ENCODE measurements at places on chromosomes 1 and 21.

DNA sequence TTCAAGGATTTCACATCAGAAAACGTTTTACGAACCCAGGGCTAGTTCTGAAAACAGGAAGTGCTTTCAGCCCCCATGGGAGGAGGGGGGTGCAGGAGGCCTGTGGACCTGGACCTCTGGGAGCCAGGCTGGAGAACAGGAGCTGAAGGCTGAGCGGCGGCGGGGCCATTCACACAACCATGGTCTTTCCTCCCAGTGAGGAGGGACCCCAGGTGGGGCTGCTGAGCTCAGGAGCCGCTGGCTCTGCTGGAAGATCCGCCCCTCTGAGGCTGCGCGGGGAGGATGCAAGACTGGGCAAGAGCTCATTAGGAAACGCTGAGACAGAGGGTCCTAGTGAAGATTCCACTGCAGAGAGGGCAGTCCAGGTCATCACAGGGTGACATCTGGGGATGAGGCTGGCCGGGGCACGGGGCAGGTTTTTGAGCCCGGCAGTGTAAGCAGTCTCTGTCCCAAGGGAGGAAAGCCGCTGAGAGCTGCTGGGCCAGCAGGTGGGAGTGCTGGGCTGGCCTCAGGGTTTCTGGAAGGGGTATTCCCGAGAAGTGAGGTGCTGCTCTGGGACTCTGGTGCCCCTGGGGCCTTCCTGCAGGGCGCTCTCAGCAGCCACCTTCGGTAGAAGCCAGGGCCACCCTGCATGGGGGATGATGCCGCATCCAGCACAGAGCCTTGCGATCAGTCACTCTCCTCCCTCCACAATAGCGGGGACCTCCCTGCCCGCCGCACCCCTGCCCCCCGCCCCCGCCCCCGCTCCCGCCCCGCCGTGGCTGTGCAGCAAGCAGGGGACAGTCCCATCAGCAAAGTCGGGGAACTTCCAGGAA, 7.5 kb downstream of the MX2 start:
- DNase-seq: peak; percentile 23

DNA sequence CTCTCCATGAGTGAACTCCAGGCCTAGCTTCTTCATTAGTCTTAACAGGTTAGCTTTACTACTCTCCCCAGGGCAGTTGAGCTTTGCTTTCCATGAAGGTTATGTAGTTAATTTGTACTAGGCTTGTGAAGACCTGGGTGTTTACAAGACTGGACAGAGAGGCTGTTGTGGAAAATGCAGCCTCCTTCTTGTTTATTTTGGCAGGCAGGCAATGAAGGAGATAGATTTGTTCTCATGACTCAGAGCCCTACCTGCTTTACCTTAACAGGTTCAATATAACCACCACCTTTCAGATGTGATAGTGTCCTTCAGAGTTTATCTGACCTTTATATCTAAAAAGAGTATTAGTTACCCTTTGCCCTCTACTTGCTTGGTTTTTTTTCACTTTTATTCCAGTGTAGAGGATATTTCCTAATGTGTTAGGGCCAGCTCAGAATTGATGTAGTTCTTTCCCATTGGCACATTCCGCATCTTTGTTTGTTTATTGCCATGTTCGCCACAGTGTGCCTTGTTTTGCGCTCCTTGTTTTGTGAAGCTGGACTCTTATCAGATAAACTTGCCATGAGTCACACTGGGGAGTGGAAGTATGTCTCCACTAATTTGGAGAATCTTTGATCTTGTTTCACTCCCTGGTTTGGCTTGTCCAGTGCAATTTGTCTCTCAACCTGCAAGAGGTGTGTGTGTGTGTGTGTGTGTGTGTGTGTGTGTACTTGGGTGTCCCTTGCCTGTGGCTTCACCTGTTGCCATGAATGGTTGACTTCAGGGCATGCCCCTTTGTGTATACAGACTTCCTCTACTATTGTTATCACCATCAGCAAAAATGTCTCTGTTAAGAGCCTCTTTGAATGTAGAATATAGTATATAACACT, 87.4 kb upstream of the MACF1 start:
- no peak for DNase-seq

DNA sequence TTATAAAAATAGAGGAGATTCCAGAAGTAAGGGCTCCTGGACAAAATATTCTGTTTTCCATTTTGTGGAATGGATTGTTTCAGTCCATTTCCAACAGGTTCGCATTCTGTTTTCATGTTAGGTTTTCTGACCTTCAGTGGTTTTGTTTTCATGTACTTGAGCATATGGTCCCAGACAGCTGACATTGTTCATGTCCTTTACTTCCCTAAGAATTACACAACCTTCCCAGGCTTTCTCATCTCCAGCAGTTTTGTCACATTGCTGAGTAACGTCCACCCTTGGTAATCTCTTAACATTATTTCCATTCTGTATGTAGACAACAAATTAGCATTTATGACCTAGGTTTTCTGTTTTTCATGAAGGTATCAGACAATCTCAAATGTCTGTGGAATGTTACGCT, 21.0 kb upstream of the ERRFI1 start:
- no peak for DNase-seq

- DNase-seq: no peak
Measured at GRCh38 chr21:17101696-17102095, 411.1 kb upstream of the CXADR start.

GRCh38 chr1:182781841-182782586, 7.6 kb upstream of the NPL start:
- DNase-seq: peak; percentile 54

DNA sequence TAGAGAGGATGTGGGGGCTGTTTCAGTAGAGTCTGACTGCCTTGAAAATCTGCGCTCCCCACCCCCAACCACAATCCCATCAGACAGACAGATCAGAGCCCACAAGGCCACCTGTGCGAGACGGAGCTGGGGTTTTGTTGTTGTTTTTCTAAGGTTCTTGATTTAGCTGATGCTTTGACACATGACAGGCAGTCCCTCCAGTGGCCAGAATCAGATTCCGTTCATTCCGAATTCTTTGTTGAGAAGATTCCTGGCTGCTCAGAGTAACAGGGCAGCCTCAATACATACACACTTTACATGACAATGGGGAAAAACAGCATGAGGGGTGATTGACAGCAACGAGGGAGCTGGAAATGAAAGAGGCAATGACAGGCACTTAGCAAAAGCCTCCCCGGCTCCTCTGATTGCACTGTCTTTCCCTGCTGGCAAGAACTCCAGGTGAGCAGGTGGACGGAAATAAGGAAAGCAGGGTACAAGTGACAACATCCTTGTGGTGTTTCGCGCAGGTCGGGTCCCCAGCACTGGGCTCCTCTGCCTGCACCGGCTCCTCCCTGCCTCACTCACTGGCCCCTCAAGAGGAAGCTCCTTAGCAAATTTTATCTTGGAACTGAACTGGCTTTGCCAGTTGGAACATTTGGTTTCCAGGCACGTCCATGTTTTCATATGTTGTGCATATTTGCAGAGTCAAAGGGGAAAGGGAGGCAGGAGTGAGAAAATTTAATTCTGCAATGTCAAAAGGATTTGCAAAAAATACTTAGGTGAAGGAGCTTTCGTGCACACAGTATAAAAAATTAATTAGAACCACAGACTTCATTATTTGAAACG, 148.7 kb downstream of the PGBD5 start:
- no peak for DNase-seq

GRCh38 chr1:59564192-59564891, 250.4 kb upstream of the HOOK1 start:
- DNase-seq: no peak

GRCh38 chr1:46757956-46758528, 39.1 kb upstream of the EFCAB14 start:
- no peak for DNase-seq

DNA sequence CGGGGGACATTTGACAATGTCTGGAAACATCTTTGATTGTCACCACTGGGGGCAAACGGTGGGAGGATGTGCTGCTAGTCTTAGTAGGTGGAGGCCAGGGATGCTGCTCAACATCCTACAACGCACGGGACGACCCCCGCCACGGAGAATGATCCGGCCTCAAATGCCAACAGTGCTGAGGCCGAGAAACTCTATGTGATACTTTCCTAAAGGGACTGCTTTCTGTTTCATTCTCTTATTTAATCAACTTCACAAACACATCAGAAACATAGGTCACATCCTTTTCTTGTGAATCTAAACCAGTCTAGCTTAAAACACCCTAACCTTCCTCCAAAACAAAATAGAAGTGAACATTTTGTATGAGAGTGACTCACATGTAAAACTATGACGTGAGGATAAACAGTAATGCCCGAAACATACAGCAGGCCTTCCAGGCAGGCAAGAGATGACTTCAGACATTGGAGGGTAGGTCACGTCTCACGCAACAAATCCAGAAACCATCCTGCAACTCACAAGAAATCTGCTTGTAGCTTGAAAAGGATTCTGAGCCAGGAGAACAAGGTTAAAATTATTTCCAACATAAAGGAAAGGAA, 37.2 kb upstream of the ETS2 start:
- peak; percentile 31 for DNase-seq

- no peak for DNase-seq
Measured at GRCh38 chr1:193184776-193185175, 1.6 kb downstream of the B3GALT2 start.

DNA sequence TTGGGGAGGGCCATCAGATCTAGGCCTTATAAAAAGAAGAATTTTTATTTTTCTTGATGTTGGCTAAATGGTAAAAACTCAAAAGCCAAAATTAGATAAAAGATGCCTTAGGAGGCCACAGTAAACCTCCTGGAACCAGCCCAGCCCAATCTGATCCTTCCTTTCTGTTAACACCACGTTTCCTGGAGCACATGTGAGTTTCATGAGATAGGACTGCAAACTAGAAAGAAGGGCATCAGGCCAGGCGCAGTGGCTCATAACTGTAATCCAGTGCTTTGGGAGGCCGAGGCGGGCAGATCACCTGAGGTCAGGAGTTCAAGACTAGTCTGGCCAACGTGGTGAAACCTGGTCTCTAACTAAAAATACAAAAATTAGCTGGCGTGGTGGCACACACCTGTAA, 6.7 kb downstream of the HSF2BP start:
- no peak for DNase-seq

DNA sequence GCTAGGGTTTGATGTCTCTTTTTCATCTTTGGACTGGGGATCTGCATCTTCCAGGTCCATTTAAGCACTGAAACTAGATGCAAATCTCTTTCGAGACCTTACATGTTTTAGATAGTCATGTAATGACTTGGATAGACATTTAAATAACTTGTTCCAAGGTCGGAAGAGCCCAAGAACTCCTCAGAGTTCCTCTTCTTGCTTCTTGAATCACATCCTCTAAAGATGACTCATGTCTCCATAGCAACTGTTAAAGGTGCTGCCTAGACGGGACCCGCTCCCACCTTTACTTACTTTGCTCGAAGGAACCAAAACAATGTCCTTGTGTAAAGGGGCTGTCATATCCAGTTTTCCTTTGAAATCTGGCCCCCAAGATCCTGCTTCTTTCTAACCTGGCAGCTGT, 130.0 kb downstream of the EDEM3 start:
- DNase-seq: no peak

DNA sequence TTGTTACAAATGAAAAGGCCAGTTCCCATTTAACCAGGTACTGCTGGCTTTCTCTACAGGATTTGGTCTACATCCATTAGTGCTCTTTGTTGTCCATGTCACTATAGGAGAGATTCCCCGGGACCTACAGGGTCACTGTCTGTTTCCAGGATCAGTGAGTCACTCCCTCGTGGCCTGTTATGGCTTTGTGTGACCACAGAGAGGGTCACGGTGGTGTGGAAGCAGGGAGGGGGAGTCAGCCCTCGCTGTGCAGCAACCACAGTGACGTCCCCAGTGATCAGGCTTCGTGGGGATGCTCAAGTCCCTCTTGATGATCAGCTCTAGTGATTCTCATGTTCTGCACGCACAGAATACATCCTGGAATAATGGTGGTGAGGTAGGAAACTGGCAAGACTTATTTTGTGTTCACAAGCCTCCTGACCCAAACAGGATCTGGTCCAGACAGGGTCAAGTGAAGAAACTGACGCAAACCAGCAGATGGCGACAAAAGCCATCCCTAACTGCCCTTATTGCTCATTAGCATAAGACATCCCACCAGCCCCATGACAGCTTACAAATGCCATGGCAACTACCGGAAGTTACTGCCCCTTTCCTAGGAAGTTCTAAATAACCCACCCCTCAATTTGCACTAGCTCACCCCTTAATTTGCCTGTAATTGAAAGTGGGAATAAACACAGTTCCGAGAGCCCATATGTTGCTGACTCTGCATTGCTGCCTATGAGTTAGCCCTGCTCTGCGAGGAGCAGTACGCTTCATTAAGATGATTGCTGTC, 98.5 kb downstream of the DISC1 start:
- no peak for DNase-seq

GRCh38 chr1:25649505-25650288, 33.1 kb downstream of the MAN1C1 start:
- DNase-seq: no peak

- no peak for DNase-seq
Measured at GRCh38 chr1:221834698-221835513, 93.0 kb upstream of the DUSP10 start.

DNA sequence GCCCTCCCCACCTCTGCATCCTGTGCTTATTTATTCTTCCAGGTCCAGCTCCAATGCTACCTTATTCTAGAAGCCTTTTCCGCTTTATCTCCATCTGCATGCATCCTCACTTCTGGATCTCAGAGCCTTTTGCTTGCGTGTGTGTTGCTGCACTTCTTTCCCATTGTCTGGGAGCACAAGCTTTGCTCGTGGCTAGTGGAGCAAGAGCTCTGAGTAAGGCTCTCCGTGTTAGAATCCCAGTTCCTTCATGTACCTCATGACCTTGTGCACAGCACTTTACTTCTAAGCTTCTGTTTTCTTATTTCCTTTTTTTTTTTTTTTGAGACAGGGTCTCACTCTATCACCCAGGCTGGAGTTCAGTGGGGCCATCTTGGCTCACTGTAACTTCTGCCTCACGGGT, 140.0 kb upstream of the POU3F1 start:
- DNase-seq: no peak

- no peak for DNase-seq
Measured at GRCh38 chr1:10795276-10796021, 997 bp downstream of the CASZ1 start.

- no peak for DNase-seq
Measured at GRCh38 chr1:9561429-9561828, 22.2 kb downstream of the SLC25A33 start.

GRCh38 chr21:14968029-14968428, 96.8 kb downstream of the NRIP1 start:
- no peak for DNase-seq

- DNase-seq: no peak
Measured at GRCh38 chr1:27193194-27193593, 38.3 kb upstream of the SLC9A1 start.

GRCh38 chr1:213979751-213980586, 7.8 kb upstream of the PROX1 start:
- no peak for DNase-seq

DNA sequence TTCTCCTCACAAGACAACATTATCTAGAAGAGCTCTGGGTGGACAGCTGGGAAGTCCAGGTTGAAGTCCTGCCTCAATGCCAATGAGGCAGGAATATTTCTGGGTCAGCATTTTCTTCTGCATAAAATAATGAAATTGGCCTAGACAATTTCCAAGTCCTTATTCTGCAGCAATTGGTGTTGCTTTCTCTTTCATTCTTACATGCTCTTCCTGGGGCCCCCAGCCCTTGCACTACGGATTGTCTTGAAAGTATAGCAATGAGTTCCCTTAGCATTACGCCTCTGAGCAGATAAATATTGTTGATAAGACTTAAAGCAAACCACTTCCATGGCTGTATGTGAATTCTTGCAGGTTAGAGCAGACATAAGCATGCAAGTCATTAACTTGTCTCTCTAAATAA, 188.5 kb downstream of the TGFBR3 start:
- DNase-seq: peak; percentile 29
